ENCODE measurements at places on chromosomes 2 and 18.

- DNase-seq = peak; percentile 28
Observed at GRCh38 chr2:216696751-216697560, 1.6 kb upstream of the IGFBP5 start.

- no peak for DNase-seq
Observed at GRCh38 chr2:239566995-239567568, 166.3 kb upstream of the HDAC4 start.

GRCh38 chr18:55414475-55414874 is 173.5 kb downstream of the TCF4 start:
- DNase-seq = no peak

DNA sequence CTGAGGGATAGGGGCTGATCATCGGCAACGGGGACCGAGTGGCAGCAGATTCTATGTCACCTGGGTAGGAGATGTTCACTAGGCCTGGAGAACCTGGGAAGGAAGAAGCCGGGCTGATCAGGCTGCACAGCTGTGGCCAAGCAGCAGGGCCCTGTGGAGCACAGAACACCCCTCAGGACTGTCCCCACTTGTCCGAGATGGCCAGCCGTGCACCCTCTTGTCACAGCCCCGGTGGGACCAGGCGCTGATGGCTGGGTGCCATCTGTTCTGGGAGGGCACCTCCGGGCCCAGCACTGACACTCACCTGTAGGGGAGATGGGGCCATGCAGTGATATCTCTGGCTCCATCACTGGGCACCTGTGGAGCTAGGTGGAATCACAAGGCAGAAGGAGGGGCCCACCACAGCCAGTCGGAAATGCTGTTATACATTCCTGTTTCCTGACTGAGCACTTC is 217.9 kb upstream of the RAB6C start:
- no peak for DNase-seq

GRCh38 chr2:172709566-172710291 is 25.9 kb upstream of the RAPGEF4 start:
- no peak for DNase-seq

- DNase-seq = peak; percentile 42
Observed at GRCh38 chr18:43587538-43588153, 310.4 kb upstream of the SYT4 start.

DNA sequence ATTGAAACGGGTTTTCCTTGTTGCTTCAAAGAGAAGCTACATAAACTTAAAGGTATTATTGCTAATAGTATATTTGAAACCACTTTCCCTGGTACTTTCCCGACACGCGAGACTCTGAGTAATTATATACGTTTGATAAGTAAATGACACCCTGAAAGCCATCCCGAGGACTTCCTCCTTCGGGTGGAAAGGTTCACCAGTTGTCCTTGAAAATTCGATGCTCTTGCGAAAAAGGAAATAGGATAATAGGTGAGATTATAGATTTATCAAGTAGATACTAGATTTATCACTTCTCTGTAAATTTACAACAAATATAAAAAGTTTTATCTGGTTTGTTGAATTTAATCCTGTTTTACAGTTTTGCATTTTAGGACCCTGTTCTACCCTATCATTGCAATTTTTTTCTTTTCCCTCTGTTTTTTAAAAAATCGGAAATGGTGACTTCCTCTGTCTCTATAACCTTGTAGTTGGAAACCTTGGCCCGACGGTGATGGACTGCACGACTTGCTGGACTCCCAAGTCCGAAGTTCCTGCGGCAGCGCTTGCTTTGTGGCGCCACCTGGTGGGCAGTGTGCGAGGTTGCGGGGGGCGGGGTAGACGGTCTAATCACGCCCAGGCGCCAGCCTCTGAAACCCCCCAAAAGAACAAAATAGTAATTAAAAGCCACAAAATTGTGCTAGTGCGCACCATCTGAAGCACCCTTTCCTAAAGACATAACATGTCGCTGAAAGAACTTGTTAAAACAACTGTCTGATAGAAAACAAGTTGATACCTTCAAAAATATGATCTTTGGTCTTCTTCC is 972 bp upstream of the DLX2 start:
- DNase-seq = peak; percentile 84

- no peak for DNase-seq
Observed at GRCh38 chr2:100418406-100418962, 1.0 kb upstream of the CHST10 start.

GRCh38 chr2:190670182-190670946 is 21.5 kb downstream of the NAB1 start:
- DNase-seq = no peak

Measured in MM.1S (cell line).